ENCODE measurements at places on chromosomes 6 and 20.

GRCh38 chr20:17083738-17084137 lies 143.1 kb upstream of the PCSK2 start:
- DNase-seq, result no peak

DNA sequence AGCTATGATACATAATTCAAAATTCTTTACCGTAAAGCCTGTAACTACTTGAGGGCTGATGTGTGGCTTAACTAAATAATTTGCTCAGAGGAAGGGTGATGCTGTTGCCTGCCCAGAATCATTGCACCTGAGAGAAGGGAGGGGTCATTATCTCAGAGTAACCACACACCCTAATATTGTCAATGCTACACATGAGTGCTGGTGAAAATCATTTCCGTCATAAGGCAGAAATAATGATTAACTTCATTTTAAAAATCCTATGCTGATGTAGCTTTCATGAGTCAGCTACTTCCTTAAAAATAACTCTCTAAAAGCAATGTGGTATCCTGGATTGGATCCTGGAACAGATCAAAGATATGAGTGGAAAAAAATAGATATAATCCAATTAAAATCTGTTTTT lies 146.4 kb upstream of the FAM83B start:
- no peak for DNase-seq

- no peak for DNase-seq
Observed at GRCh38 chr20:33160681-33161080, 7.3 kb upstream of the BPIFA2 start.

- DNase-seq, result no peak
Observed at GRCh38 chr20:62999580-62999979, 7.2 kb downstream of the BHLHE23 start.

DNA sequence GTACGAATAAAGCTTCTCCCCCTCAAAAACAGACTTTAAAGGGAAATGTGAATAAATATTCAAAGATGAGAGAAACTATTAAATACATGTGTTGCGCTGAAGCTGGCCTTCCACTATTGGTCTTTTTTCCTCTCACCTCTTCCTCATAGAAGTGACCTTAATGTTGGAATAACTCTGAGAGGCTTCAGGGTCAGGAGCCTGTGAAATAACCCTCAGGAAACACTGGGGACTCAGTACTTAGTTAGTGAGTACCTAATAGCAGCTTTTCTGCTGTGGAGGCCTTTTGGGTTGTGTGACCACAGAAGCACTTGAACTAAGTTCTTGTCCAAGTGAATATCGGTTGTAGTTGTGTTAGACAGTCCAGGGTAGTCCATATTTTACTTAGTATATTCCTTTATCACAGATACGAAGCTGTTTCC lies 799 bp upstream of the SHPRH start:
- no peak for DNase-seq

GRCh38 chr6:30357678-30358540 lies 13.0 kb downstream of the RPP21 start:
- no peak for DNase-seq

- no peak for DNase-seq
Observed at GRCh38 chr6:118551063-118552053, 3.3 kb downstream of the PLN start.

- no peak for DNase-seq
Observed at GRCh38 chr6:166955865-166956443, 396 bp downstream of the RNASET2 start.

GRCh38 chr6:163438940-163439335 lies 24.4 kb downstream of the QKI start:
- DNase-seq, result no peak

GRCh38 chr6:50087231-50087954 lies 37.7 kb upstream of the DEFB112 start:
- DNase-seq, result no peak

DNA sequence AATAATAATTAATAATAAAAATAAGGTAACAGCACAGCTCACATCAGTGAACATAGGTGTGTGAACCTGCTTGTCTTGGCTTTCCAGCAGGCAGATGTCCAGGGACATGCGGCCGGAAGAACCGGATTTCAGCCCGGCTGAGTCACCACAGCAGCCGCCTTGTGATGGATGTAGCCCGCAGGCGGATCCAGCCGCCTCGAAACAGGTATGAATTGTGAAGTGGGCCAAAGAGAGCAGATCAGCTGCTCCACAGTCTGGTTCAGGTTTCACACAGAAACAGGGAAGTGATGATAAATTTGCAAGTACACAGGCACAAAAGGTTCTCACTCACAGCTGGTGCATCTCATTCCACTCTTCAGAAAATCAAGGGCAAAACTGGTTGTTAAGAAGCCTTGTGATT lies 55.1 kb downstream of the ID4 start:
- DNase-seq, result no peak

- DNase-seq, result no peak
Observed at GRCh38 chr6:73108949-73109348, 116.3 kb downstream of the KHDC1L start.

- DNase-seq, result no peak
Observed at GRCh38 chr20:53748821-53749421, 155.3 kb upstream of the ZNF217 start.

- DNase-seq, result no peak
Observed at GRCh38 chr20:16100111-16100510, 473.1 kb downstream of the KIF16B start.

- no peak for DNase-seq
Observed at GRCh38 chr20:487655-488054, 25.3 kb upstream of the TBC1D20 start.

- DNase-seq, result no peak
Observed at GRCh38 chr6:158399040-158399700, 86.9 kb downstream of the TULP4 start.

DNA sequence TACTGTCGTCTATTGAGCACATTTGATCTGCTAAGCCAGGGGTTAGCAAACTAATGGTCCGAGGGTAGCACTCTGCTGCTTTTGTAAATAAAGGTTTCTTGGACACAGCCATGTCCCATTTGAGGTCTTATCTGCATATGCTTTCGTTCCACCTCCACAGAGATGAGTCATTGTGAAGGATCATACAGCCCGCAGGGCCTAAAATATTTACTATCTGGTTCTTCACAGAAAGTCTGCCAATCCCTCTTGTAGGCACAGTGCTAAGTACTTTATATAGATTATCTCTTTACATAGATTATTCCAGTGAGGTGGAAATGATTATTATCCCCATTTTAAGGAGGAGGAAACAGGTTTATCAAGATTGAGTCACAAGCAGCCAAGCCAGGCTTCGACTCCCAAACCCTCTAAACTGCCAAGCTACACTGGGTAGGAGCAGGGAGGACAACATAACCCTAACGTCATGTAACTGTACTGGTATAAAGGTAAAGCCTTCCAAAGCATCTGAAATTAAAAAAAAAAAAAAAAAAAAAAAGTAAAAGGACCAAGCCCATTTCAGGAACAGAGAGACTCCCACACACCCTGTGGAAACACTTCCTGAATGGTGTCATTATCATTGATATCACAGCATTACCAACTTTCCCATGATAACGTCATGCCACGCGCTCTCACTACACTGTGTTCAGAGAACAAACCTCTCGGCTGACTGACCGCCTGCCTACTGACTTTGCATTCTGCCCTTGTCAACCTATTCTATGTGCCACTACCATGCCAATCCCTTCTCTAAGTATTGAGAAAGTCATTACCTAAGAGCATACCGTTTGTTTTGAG lies 101.0 kb downstream of the KIF16B start:
- no peak for DNase-seq

DNA sequence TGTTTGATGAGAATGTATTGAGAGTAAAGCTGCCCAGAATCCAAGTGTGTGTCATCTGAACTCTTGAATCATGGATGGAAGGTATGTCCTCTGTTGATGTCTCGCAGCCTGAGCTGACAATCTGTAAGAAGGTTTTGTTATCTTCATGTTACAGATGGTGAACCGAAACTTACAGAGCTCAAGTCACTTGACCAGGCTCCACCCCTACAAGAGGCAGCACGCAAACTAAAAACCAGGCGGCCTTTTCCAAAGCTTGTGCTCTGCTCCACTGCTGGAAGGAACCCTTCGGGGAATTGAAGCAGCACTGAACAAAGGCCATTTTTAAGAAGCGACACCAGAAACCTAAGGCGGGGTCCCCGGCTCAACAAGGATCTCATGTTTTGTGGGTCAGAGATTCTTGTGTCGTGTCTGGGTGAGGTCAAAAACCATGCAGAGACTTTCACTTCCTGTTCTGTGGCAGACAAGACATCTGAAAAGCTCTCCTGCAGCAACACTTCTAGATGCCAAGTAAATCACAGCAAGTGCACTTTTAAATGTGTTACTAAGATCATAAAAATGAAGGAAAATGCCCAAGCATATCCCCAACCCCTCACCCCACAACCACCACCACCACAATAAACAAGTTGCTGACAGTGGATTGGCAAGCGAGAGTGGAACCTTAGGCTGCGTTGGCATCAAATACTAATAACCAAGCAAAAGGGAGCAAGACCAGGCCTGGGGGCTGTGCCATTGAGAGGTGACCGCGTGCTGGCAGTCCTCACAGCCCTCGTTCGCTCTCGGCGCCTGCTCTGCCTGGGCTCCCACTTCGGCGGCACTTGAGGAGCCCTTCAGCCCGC lies 27.3 kb downstream of the NQO2 start:
- DNase-seq, result peak; percentile 14

DNA sequence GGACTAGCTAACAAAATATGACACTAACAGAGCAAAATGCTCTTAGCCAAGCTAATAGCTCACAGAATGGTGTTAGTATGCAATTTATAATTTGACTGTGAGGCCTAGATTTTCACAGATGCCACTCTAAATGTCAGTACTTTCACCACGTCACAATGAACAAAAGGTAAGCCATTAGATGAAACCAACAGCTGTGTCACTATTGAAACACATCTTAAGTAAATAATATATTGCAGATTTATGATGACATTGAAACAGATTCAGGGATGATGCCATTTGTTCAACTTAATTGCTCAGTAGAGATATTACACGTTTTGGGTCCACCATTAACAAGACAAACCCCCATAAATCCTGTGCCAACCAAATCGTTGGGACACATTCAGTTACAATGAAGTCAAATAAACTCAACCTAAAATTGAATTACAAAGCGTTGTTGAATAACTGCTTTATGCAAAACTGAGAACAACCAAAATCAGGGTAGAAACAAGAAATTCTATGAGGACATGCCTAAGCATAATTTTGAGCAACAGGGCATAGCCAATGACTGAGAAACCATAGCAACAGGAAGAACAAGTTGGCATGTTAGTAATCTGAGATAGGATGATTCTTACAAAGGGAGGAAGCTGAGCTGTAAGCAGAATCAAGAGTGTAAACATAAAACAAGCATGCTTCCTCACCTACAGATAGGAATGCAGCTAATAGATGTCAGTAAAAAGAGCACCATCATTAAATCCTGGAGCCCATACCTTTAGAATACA lies 85.6 kb upstream of the KHDRBS2 start:
- no peak for DNase-seq

GRCh38 chr6:6873778-6874177 lies 234.0 kb upstream of the RREB1 start:
- DNase-seq, result no peak

DNA sequence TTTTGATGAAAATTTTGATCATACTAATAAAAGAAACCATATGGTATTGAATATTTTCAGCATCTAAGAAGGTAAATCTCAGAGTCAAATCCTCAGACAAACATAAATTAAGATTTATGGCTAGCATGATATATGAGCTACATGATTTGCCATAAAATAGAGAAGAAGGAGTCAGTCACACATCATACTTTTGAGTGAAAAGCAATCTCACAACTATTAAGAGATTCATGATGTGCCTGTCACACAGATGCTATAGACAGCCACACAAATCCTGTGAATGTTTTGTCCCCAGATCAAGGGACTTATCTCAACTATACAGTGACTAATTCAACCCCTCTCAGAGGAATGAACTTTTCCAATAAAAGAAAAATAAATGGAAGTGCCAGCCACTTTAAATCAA lies 85.7 kb downstream of the BTBD9 start:
- DNase-seq, result no peak

DNA sequence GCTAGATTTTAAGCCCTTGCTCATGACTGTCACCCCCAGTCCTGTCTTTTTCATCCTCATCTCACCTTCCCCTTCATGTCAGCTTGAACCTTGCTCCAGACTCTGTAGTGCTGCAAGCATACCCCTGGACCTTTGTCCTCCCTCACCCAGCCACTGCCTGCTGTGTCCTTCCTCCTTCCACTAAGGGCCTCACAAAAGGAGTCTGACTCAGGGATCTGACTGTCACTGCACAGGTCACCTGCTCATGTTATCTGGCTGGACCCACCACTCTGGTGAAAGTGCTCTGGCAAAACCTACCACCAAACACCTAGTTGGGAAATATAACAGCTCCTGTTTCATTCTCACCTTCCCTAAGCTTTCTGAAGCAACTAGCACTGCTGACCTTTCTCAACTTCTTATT lies 151.4 kb downstream of the INSM1 start:
- DNase-seq, result no peak

- no peak for DNase-seq
Observed at GRCh38 chr20:33516882-33517281, 27.0 kb downstream of the CBFA2T2 start.

GRCh38 chr6:136757150-136757549 lies 35.1 kb downstream of the MAP3K5 start:
- DNase-seq, result no peak

DNA sequence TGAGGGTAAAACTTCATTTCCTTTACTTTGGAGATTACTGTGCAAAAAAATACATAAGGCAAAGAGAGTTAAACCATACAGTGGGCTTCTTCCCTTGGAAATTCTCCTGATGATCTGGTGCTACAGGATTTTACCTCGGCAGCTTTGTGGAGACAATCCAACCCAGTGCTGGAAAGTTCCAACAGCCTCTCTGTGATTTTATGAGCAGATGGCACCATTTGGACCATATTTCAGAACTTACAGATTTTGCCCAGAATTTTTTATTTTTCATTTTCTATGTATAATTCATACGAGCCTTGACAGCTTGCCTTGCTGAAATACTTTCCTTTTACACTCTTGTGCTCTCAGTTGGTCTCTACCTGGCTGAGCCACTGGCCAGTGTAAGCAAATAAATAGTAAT lies 43.3 kb upstream of the TNFRSF21 start:
- DNase-seq, result no peak

DNA sequence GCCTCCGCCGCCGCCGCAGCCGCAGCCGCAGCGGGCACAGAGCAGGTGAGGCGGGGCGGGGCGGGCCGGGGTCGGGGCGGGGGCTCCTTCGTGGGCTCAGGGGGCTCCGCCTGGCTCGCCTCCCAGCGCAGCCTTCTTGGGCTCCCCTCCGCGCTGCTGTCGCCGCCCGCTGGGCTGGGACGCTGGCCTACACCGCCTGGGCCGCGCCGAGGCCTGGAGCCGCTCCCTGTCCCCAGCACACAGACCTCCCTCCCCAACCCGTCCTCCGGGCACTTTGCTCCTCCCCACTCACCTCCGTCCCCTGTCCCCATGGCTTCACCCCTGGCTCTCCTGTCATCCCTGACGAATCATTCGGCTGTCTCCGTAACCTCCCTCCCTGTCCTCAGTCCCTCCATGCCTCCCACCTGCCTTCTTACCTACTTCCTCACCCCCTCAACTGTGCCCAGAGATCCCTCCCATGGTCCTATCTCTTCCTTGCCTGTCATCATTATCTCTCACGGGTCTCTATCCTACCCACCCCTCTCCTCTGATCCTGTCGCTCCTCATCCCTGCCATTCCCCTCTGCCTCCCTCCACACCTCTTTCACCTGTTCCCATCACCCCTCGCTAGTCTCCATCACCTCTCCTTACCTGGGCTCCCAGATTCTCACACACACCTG lies 512 bp downstream of the TTBK1 start:
- DNase-seq, result no peak

Data from activated T-helper 1 cell treated with Interleukin-2 at 50 U/mL for 16 hours (primary cell).